Uterus (tissue), 4 donors: ENCODE measurements at places on chromosomes 2 and 18. TPM values are rescaled to one million over a fixed set of nuclear protein-coding genes. Genes with fewer than 3 reads are reported as not detected.

Gene ATP8B1
- total RNA-seq = 18.4 TPM

Gene MOCOS
- 1.4 TPM for total RNA-seq

Gene KRTCAP3
- total RNA-seq = 8.8 TPM

Gene GPR17
- not detected for total RNA-seq

Gene MPPE1
- 32.8 TPM for total RNA-seq

Gene SCTR
- total RNA-seq = not detected

Gene PXDN
- total RNA-seq = 30.9 TPM

Gene LOXL3
- 9.5 TPM for total RNA-seq

Gene EPHA4
- total RNA-seq = 84.7 TPM

Gene UGT1A9
- not detected for total RNA-seq

Gene ZNF804A
- 7.9 TPM for total RNA-seq

Gene CCDC74B
- total RNA-seq = 34.7 TPM

Gene AMER3
- total RNA-seq = not detected

Gene MYL12A
- total RNA-seq = 288 TPM

Gene IL36B
- total RNA-seq = not detected

Gene FSIP2
- under 0.01 TPM for total RNA-seq

Gene LYG1
- 1.5 TPM for total RNA-seq
